SK-N-DZ (cell line): ENCODE measurements at places on chromosomes 11 and 22.

DNA sequence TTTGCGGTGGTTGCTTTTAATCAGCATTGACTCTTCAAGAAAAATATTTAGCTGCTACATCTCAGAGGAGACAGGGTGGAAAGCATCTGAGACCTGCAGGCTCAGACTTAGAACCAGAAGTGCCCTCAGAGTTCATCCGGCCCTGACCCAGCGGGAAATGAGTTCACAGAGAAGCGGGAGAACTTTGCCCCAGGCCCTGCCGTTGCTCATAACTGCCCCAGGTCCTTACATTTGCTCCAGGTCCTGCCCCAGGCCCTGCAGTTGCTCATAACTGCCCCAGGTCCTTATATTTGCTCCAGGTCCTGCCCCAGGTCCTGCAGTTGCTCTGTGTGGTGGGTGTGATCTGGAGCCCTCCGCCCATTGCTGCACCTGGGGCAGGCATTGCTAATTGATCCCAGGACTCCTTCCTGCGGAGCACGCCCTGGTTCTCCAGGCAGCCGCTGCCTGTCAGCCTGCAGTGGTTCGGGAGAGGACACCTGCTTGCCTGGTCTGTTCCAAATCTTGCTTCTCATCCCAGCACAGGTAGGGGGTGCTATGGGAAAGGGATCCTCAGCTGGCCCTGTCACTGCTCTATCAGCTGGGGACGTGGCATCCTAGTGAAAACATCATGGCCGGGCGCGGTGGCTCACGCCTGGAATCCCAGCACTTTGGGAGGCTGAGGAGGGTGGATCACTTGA is 58.1 kb upstream of the PPP6R3 start:
- no peak for DNase-seq

DNA sequence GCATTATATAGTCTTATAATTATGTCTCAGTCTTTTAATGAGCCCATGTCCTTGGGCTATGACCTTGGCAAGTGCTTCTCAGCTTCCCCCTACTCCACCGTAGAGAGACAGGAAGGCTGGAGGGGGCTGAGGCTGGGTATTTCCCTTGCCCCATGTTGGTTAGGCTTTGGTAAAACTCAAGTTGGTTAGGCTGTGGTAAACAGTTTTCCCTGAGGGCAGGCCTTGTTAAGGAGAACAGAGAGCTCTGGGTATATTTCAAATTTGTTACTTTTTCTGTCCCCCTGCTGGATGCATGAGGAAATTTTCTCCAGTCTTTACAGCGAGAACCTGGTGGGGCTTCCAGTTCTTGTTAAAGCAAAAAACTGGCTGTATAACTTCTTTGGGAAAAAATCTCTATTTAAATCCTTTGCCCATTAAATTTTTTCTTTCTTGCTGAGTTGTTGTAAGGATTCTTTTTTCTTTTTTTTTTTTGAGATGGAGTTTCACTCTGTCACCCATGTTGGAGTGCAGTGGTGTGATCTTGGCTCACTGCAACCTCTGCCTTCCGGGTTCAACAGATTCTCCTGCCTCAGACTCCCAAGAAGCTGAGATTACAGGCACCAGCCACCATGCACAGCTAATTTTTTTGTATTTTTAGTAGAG is 12.2 kb upstream of the DCHS1 start:
- peak; percentile 41 for DNase-seq

DNA sequence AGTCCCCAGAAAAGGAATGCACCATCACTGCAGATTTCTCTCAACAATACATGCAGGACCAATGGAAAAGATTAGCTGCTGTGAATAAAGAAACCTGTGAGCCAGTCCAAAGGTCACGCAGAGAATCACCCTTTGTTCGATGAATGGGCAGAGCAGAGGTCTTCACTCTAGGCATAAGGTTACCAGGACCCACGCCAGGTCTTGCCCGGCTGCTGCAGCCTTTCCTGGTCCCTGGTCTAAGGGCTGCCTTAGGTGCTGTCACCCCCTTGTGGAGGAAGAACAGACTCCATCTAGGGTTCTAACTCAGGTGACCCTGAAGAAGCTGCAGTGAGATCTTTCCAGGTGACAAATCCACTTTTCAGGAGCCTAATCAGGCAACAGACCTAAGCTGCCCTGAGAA is 29.0 kb upstream of the NAP1L4 start:
- no peak for DNase-seq

DNA sequence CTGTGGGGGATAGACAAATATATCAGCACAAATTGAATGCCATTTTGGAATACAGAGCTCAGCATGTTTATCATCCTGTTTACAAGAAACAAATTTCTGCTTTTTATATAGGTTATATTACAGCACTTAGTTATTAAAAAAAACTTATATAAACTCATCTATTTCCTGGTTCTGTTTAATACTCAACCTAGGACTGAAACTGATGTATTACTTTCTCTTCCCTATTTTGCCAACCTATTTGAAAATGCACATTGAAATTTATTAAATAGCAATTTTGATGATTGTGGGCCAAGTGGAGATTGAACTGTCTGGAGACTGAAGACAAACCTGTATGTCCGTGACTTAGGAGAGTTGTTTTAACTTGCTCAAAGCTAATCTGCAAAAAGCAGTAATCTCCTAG is 288.3 kb upstream of the ANO3 start:
- DNase-seq: no peak

DNA sequence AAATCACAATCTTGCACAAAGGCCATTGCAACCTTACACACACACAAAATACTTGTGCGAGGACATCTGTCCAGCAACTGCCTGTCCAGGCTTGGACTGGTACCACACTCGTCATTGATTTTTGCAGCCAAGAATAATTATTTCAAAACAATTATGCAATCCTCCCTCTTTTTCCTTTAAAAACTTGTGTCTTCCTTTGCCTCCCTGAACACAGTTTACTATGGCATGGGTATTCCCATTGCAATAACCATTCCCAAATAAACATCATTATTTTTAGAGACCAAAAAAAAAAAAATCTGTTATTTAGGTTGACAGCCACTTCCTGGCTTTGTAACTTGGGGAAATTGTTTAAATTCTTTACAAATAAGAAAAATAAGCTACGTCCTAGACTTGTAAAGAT is 54.0 kb downstream of the C11orf91 start:
- no peak for DNase-seq

GRCh38 chr11:68695531-68695930 is 11.2 kb downstream of the GAL start:
- DNase-seq: no peak

GRCh38 chr11:129387434-129387833 is 11.8 kb downstream of the BARX2 start:
- DNase-seq: no peak

DNA sequence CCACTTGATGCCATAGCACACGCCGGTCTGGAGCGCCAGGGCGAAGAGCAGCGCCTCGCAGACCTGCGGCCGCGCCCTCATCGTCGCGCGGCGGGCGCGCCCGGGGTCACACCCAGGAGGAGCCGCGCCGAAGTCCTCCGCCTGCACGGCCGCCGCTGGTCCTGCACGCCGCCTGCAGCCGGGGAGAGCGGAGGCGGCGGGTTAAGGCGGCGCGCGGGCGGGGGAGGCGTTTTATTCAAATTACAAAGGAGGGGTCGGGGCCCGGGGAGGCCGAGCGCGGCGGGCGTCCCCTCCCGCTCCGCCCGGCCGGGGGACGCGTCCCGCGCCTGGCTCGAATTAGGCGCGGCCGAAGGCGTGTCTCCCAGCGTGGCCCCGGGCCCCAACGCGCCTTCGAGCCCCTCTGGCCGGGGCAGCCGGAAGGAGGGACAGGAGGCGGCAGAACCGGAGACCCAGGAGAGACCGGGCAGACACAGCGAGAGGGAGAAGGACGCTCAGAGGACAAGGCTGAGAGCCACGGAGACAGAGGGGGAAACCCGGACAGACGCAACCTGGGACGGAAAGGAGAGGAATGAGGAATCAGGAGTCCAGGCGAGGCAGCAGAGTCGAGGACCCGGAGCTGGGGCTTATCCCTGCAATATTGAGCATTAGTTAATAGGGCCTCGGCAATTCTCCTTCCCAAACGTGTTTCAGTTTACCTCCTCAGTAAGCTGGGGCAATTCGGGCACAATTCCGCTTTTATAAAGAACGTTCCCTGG is at the start of gene WNT11:
WNT11 (minus strand) TSS at position 176 of the 755 bp plus-strand sequence; CDS start at position 81, 95 bp downstream.
- DNase-seq: peak; percentile 53

DNA sequence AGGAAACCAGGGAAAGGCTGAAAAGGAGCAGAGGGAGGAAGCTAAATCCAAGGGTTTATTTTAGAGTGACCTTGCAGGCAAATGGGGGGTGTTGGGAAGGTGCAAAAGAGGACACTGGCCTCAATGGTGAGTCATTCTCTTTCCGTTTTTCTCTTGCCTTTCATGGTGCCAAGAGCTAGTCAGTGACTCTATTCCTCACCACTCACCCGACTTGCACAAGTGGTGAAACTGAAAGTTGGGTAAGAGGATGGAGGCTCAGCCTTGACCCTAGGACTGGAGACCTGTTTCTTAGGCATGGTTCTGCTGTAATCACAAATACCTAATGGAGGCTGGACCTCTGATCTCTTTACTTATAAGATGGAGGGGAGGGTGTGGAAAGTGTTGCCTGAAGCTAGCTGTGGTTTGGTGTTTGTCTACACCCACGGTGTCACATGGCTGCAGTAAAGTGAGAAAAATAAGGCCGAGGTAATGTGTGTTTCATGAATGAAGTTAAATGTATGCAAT is 67.3 kb upstream of the CREB3L1 start:
- DNase-seq: no peak

GRCh38 chr11:122775675-122776271 is 62.5 kb upstream of the CRTAM start:
- DNase-seq: no peak

GRCh38 chr11:14212986-14213385 is 146.0 kb downstream of the RRAS2 start:
- DNase-seq: no peak

DNA sequence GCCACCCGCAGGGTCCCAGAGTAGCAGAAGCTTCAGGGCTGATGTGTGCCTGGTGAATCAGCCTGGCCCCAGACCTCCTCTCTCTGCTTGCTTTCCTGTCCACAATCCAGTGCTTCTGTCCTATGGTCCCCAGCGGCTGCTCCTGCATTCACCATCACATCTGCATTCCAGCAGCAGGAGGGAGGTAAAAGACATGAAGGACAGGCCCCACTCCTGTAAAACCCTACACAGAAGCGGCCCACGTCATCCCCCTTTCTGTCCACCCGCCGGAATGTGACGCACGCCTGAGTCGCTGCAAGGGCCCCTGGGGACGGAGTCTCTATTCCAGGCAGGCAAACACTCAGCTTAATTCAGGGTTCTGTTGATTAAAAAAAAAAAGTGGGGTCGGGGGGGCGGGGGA is 58.3 kb downstream of the CDKN1C start:
- DNase-seq: no peak

DNA sequence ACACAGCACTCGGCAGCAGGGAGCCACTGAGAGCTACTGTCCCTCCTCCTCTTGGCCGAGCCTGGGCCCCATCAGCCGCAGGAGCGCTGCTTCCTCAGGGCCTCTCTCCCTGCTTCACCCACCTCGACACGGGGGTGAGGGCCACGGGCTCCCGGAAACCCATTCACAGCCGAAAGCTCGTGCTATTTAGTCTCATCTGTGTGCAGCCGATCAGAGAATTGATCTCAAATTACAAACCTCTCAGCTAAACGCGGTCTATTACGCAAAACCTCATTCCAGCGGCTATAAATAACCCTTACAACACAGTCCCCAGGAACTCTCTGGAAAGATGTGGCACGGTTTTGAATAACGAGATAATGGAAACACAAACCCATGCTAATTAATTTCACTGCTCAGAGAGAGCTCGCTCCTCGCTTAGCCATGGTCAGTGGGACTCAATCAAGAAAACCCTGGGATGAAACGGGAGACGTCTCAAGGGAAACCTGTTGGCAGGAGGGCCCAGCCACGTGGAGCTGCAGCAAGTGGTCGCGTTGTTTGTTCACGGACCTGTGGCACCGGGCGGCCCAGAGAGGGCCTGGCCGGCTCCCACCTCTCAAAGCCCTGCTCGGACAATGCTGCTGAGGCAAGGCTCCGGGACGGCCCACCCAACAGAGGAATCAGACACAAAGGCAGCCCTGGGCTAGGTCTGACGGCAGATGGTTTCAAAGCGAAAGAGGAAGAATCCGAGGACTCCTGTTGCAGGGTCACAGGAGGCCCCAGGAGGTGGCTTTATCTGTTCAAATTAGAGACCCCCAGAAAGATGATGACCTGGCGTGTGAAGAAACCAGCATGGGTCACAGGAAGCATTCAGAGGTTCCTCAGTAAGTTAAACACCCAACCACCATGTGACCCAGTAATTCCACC is 210.5 kb downstream of the CTTN start:
- peak; percentile 24 for DNase-seq

DNA sequence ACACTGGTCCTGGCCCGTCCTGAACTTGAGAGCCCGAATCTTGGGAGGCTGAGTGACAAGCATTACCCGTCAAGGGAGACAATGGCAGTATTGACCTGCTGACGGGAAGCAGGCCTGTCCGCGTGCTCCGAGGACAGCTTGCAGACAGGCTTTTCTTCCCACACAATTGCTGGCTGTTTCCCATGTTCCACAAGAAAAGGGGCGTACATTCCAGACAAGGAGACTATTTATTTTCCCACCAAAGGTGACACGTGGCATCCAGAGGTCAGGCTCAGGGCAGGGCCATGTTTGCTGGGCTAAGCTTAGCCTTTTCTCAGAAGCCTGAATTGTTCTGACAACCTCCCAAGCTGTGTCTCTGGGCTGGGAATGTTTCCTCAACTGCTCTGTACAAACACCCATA is 86.9 kb upstream of the SPON1 start:
- no peak for DNase-seq

GRCh38 chr22:18145676-18146388 is 4.1 kb upstream of the USP18 start:
- no peak for DNase-seq

GRCh38 chr11:112565551-112565950 is 304.9 kb upstream of the PLET1 start:
- no peak for DNase-seq

- no peak for DNase-seq
These were observed 15.1 kb downstream of the MN1 start for GRCh38 chr22:27786291-27786932.
